NCI-H1105 treated with DMSO at 0.1 percent for 48 hours (cell line): ENCODE measurements at places on chromosomes 3 and 15.

DNA sequence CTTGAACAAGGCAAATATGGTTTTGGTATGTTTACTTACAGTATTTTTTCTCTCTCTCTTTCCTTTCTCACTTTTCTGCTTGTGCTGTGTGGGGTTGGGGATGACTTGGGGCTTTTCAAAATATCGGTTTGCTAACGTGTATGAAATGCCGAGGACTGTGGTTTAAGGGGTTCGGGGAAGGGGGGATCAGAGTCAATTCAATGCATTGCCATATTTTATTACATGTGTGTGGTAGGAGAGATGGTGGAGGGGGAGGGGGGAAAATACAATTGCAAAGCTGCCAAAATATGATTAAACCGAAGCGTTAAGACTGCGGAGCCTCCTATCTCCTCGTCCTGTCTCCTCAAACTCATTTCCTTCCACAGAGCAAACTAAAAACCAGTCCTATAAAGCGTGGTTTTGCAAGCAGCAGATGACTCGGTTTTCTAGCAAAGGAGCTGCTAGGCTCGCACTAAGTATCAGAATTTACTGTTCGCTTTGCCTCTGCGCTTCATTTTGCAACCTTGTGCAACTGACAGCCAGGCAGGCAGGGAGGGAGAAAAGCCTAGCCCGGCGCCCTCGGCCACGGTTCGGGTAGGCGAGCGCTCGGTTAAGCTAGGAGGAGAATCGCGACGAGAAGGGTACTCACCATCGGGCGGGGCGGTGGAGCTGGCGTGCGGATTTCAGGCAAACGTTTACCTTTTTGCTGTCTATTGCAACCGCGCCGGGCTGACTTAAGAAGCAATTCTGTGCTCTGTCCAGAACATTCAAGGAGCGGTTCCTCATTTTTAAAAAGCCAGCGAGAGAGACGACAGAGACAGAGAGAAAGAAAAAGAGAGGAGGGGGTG lies 4.0 kb upstream of the NR2F2 start:
- peak; percentile 27 for DNase-seq

DNA sequence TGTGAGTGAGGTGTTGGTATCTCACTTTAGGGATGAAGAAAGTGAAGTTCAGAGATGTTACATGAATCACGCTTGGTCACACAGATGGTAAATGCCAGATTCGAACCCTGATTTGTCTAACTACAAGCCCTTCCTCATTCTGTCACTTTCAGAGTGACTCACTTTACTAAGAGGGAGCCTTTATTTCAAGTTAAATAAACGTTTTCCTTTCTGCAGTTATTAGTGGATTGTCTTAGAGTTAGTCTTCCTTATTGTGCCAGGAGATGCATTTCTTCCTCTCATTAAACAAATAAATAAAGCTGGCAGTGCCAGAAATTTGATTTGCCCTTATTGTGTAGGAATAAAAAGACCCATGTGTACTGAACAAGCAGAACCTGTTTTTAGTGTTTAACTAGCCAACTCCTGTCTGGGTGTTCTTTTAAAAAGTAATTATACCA lies 162.5 kb downstream of the AKAP13 start:
- DNase-seq: peak; percentile 74

DNA sequence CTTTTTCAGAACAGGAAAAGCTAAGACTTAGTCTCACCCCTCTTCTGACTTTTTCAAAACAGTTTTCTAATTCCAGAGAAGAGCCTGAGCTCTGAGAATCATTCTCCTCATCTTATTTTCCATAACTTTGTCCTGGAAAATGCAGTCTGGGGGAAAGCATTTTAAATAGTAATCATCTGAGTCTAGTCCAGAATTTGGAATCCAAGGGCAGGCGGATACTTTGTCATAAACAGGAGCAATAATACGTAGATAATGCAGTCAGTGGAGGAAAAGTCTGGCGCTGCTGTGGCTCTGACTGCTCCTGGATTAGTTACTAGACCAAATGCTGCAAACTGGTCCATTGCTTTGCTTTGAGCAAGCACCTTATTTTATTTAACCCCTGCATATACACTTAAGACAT lies 285.0 kb downstream of the THSD4 start:
- DNase-seq: no peak

DNA sequence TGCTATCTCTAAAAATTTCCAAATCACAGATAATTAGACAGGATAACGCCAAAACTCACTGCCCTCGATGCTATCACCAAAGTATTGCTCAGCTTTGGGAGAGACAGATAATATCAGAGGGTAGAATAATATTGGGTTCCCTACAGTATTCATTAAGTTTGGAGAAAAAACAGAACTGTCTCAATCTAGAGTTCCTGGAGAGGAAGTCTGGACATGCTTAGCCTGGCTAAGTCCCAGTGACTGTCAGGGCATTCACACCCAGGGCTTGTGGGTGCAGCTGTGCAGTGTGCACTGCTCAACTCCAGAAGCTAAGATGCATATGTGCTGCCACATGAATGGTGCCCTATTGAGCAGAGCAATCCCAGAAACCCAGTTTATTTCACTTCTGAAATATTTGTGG lies 459.6 kb upstream of the DPH6 start:
- no peak for DNase-seq

- DNase-seq: no peak
These were observed 106.5 kb upstream of the PROK2 start for GRCh38 chr3:71891483-71891882.
